ENCODE measurements at places on chromosomes 5 and 9. TPM values are rescaled to one million over a fixed set of nuclear protein-coding genes. Genes with fewer than 3 reads are reported as not detected.

GRCh38 chr5:170438581-170438980 is 49.4 kb upstream of the KCNMB1 start:
- DNase-seq = no peak

GRCh38 chr5:76652809-76653414 is 29.7 kb upstream of the F2RL2 start:
- no peak for DNase-seq

- no peak for DNase-seq
These were observed 165.0 kb downstream of the DROSHA start for GRCh38 chr5:31366941-31367340.

Gene CD14
- polyA plus RNA-seq = 60.6 TPM

- no peak for DNase-seq
These were observed 536.6 kb downstream of the PDE4D start for GRCh38 chr5:59356813-59357380.

Gene ANKRA2
- 20.6 TPM for polyA plus RNA-seq

DNA sequence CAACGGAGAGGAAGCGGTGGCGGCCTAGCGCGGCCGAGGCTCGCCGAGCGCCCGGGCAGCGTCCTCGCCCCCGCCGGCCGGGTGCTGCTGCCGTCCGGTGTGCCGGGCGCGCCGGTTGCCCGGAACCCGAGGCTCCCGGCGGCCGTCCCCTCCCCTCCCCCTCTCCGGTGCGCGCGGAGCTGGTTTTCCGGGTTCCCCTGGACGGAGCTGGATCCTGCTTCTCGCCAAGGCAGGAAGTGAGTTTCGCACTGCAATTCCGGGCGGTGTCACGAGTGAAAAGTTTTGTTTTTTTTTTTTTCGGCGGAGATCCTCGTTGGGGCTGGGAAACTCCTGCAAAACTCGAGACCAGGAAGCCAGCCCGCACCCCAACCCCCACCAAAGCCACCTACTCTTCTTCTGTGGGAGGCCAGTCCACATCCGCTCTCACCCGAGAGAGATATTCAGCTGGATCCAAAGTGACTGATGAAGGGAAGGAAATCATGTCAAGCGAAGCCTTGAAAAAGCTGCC is at the start of gene ERBIN:
TSS of gene ERBIN (plus strand) at position 300 of the 508 bp plus-strand sequence. CDS start 66,144 bp downstream, outside the sequence.
- peak; percentile 56 for DNase-seq

DNA sequence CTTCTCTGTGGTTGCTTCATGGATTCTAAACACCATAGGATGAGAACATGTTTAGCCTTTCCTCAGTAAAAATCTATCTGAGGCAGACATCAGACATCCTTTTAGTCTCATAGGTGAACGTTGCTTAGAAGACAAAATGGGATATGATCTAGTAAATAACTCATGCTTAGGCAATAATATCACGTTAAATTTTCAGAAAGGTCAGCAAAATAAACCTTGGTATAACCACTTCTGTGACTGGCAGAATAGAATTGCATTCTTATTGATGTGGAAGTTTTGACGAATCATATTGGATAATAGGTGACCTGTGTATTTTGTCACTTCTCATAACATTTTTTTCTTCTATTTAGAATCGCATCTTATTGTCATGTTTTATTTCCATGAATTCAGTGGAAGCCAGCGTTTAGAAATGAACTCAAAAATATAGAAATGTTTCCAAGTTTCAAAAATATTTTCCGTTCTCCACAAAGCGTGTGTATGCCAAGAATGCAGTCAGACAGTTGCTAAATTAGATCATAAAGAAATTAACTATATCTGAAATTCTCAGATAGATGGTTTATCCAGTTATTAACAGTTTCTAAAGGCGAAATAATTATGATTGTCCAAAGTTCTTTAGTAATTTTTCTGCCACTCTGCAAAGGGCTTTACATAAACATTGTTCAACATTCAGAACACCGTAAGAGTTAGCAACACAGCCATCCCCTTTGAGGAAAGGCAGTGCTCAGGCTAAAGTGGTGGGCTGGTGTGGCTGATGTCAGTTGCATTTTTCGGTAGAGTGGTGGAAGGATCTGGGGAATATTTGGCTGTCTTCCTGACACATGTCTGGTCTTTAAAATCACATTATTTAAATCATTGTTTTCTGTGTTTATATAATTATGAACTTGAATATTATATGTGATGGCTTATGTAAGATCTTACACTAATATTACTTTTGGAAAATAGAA is 827.2 kb downstream of the MTRR start:
- no peak for DNase-seq

GRCh38 chr9:112556497-112557442 is 70.1 kb downstream of the KIAA1958 start:
- DNase-seq = no peak

DNA sequence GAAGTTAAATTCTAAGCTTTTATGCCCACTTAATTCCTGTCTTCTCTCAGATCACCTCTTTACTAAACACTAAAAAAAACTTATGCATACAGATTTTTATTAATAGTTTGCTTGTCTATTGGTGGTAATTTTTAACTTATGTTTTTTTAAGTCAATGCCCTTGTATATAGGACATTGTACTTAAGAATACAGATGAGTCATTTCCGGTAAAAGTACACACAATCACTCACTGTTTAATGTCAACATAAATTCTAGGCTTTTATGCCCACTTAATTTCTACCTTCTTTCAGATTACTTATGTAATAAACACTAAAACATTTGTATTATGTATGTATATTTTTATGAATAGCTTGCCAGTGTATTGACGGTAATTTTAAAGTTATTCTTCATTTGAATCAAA is 872.8 kb upstream of the CDH9 start:
- DNase-seq = no peak

GRCh38 chr9:93297659-93298497 is 113.9 kb downstream of the WNK2 start:
- no peak for DNase-seq

Gene TMC1
- 0.66 TPM for polyA plus RNA-seq

Gene LCN15
- polyA plus RNA-seq = not detected

GRCh38 chr5:68759593-68759992 is 334.2 kb upstream of the SLC30A5 start:
- no peak for DNase-seq

Gene CDH6
- 3.9 TPM for polyA plus RNA-seq

DNA sequence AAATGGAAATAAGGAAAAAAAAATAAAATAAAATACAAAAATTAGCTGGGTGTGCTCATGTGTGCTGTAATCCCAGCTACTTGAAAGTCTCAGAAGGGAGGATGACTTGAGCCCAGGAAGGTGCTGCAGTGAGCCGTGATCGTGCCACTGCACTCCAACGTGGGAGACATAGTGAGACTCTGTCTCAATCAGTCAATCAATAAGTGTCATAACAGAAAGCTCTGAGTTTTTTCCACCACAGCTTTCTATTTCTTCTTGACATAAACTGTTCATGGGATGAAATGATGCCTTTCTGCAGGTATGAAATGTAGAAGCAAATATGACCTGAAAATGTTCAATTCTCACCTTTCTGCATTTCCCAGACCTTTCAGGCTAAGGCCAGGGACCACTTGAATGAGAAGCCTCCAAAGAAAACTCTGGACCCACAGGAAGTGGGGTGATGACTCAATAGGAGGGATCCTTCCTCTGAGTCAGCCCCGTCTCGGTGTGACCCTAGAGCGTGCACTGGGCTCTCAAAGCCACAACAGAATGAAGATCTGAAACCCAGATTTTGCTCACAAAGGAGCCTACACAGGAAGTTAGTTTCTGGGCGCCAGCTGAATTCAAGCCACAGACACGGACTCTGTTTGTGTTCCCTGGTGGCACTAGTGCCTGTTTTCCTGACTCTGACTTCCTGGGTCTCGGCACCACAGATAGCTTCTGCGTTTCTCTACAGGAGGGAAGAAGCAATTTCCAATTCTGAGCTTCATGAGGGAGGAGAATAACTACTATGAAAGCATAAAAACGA is 62.0 kb downstream of the ANKH start:
- DNase-seq = no peak

DNA sequence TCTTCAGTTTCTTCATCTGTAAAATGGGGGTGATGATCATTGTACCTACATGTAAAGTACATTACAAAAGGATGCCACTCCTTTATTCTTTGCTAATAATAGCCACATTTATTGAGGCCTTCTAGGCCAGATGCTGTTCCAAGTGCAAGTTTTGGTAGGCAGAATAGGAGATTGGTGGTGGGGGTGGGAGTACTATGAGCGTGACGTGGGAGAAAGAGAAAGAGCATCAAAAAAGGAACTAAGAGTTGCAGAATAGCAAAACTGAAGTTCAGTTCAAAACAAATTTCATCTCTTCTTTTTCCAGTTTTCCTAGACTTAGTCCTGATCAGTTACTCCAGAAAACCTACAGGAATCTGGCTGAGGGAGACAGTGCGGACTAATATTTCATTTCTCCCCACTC is 174.1 kb downstream of the SNX18 start:
- no peak for DNase-seq

DNA sequence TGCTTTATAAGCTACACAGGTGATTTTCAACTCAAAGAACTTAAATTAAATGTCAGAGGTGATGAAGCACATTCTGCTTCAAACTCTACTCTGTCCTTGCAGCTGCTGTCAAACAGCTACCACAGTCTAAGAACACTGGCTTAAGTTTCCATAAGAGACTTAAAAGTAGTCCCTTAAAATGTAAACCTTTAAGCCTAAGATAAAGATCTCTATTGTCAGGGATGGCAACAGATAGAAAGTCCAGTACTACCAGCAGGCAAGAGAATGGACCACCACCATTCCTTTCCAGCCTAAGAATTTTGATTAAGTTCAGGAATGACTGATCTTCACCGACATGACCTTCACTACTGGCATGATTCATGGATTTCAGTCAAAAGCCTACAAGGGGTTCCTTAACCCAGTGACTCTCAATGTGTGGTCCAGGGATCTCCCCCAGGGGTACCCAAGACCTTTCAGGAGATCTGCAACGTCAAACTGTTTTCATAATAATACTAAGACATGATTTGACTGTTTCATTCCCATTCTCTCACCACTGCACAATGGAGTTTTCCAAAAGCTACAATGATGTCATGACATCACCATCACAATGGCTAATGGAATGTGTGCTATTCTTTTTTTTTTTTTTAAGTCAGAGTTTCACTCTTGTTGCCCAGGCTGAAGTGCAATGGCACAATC is 41.1 kb upstream of the PLPP6 start:
- no peak for DNase-seq

DNA sequence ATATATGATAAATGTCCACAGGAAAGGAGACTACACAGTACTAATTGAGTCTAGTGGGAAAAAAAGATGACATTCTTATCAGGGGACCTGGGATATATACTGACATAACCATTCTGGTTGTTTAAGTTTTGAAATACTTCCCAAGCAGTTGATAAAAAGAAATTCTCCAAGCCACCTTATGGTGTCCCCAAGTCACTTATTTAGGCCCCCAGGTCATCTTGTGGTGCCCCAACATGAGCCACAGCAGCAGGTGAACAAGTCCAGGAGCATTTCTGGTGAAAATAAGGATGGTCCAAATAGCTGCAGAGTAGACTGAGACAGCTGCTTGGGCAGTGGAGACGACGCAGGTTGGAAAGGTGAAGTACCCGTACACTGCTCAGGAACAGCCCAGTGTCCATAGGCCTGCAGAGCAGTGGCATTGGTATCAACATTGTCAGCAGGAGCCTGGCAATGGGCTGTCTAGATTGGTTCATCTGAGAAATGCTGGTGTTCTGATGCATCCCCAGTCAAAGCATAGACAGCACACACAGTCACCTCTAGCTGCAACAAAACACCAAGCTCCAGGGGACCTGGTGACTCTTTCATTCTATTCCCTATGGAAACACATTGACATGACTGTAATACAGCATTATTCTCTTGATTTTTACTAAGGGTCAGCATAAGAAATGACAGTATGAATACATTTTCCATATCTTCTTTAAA is 430.6 kb downstream of the NR2F1-AS1 start:
- no peak for DNase-seq

- no peak for DNase-seq
These were observed 283.3 kb upstream of the ANKRD55 start for GRCh38 chr5:56516441-56516840.

DNA sequence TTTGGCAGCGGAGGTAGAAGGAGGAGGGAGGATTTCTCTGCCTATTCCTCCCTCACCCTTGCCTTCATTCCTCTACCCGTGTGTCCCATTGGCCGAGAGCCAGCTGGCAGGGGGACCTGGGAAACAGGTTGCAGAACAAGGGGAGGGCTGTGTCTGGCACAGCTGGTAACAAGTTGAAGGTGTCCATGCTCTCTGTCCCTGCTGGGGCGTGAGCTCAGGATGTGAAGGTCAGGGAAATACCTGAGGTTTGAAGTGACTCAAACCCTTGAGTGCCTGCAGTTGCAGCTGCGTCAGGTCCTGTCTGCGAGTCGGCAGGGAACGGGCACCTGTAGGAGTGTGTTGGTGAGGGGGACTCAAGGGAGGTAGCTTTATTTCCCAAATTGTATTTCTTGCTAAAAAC is 16.2 kb downstream of the MIGA2 start:
- peak; percentile 49 for DNase-seq

Gene LRRC19
- not detected for polyA plus RNA-seq

Gene SPOCK1
- 11.2 TPM for polyA plus RNA-seq

DNA sequence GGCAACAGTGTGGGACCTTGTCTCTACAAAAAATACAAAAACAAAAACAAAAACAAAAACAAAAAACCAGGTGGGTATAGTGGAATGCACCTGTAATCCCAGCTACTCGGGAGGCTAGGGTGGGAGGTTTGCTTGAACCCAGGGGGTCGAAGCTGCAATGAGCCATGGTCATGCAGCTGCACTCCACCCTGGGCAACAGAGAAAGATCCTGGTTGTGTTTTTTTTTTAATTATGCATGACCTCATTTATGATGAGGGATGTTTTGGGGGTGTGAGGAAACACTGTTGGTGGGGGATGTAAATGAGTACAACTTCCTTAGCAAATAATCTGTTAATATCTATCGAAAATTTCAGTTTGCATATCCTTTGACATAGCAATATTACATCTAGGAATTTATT is 29.4 kb upstream of the UBE2D2 start:
- DNase-seq = no peak

GRCh38 chr5:103526164-103526915 is 36.2 kb downstream of the NUDT12 start:
- DNase-seq = no peak

Gene GPR151
- polyA plus RNA-seq = not detected

Gene KCNV2
- not detected for polyA plus RNA-seq

Gene PTPRD
- polyA plus RNA-seq = 7.3 TPM

Gene OGN
- polyA plus RNA-seq = 19.5 TPM

- peak; percentile 21 for DNase-seq
These were observed 220.0 kb downstream of the PDE4D start for GRCh38 chr5:59673438-59674058.

- no peak for DNase-seq
These were observed 13.3 kb upstream of the GADD45G start for GRCh38 chr9:89591274-89592212.

DNA sequence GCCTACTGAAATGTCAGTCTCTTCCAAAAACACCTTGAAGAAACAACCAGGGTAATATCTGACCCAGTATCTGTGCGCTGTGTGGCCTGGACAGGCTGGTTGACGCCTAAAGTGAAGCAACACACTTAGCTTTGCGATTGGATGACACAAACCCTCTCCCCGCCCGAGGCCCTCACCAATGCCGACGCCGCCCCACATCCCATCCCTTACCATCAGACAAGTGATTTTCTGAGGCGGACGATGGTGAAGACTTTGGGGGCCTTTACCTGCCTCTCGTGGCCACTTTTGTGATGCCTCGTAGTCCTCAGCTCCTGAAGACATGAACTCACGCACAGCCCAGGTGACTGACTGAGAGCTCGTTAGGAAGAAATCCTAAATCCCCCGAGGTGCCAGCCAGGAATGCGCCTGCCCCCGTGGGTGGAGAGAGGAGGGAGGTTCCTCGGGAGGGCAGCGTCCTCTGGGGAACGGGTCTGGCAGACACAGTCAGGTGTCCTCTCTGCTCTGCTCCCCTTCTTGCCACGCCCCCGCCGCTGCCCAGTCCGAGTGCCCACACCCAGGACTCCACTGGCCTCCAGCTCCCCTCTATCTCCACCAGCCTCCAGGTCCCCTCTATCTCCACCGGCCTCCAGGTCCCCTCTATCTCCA is 31.0 kb upstream of the RXRA start:
- no peak for DNase-seq
